ENCODE measurements at places on chromosomes 2 and 18.

DNA sequence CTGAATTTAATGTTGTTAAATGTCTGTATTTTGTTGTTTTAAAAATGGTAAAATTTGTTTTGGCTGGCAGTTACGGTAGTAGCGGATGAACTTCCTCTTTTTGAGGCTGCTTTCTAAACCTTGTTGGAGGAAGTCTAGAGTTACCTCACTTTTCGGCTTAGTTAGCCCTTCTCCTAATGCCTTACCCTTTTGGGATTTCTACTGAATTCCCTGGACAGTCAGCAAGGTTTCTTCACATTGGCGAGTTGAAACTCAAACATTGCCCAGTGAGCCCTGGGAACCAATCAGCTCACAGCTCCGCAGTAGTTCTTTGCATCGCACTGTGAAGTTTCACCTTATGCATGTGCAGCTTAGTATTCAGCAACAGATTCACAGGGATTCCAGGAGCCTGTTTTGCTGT lies 55.2 kb downstream of the TMEM247 start:
- DNase-seq, result no peak

GRCh38 chr2:15673919-15674636 lies 82.4 kb downstream of the DDX1 start:
- DNase-seq, result no peak

DNA sequence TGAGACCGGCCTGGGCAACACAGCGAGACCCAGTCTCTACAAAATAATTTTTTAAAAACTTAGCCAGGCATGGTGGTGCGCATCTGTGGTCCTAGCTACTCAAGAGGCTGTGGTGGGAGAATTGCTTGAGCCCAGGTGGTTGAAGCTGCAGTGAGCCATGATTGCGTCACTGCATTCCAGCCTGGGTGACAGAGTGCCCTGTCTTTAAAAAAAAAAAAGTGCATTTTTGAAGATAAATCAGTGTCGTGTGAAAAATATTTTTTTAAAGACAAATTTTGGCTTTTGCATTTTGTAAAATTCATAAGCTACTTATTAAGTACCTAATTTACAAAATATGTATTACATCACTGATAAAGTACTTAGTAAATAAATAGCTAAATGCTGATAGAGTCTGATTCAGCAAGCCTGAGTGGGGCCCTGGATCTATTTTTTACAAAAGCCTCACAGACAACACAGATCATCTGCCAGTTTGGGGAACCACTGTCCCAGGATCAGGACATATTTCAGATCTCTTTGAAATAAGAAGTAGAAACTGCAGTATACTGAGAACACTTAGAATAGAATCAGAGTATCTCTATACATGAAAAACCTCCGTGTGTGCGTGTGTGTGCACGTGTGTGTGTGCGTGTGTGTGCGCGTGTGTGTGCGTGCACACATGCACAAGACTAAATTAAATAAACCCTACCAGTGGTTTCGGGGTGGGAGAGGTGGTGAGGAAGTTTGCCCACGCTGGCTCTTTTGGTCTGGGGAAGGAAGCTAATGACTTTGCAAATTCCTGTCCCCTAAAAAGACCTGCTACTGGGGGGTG lies 61.6 kb downstream of the AAK1 start:
- DNase-seq, result no peak

- DNase-seq, result no peak
These were observed 64.0 kb upstream of the ST8SIA5 start for GRCh38 chr18:46820863-46821262.

DNA sequence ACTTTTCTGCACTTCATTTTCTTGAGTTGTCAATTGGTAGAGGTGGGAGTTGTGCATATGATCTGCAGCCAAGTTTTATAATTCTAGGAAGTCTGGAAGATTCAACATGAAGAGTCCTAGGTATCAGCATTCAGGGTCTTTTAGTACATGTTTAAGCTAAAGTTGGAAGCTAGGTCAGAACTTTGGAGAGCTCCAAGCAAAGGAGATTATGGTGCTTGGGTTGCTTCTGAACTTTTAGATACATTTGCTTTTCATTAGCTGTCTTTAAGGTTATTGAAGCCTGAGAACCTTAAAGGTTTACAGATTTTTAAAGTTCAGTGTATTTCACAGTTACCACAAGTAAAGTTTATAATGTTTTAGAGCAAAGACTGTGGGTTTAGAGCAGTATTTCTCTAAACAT lies 85.5 kb downstream of the EPC2 start:
- DNase-seq, result no peak

GRCh38 chr2:197786010-197786877 lies 1.1 kb upstream of the BOLL start:
- no peak for DNase-seq

DNA sequence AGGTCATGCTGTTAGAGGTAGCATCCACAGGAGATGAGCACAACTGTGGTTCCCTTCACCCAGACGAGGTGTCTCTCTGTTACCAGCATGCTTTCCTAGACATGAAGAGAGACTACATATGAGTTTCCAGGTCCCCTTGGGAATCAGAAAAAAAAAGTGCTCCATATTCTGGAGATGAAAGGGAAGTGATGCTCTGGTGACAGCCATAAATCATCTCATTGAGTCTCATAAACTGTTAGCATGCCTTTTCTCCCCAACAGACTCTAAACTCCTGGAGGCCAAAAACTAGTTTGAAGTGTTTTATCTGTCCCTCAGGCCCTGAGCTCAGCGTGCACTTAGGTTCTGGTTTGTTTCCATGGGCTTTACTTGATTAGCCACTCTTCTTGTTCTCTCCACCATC lies 124.6 kb upstream of the CREB1 start:
- DNase-seq, result no peak

- DNase-seq, result no peak
These were observed 137.0 kb upstream of the ATP5MC3 start for GRCh38 chr2:175318542-175318941.

GRCh38 chr2:241666627-241667400 lies 19.8 kb downstream of the DTYMK start:
- DNase-seq, result no peak

DNA sequence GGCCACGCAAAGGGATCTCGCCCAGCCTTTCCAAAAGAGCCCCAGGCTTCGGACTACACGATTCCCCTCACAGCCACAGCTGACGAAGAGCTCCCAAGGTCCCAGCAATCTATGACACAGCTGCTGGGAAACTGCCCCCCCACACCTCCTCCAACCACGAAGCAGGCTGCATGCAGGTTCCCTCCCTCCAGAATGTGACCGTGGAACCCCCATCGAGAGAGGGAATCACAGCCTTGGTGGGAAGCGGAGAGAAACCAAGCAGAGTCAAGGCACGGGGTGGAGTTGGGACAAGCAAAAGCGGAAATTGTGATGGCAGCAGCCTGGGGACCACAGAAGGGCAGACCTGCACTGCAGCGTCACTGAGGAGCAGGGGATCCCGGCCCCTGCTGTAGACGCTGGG lies 50.3 kb downstream of the KCNF1 start:
- DNase-seq, result no peak

- no peak for DNase-seq
These were observed 436.0 kb upstream of the CWC22 start for GRCh38 chr2:180442860-180443644.

DNA sequence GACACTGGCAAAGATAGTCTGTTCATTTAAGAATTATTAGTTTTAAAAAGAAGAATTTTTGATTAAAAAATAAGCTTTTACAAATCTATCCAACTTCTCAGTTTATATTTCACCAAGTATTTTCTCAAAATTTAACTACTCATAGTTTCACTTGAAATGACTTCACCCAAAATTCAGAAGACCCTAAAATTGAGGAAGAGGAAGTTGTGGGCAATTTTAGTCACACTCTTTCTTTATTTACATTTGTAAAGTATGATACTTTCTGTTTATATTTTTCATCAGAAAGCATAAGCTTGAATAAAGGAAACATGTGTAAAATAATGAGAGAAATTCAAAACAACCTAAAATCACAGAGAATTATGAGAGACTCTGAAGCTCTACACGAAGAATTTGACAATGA lies 278.8 kb upstream of the MEIS1 start:
- DNase-seq, result no peak

DNA sequence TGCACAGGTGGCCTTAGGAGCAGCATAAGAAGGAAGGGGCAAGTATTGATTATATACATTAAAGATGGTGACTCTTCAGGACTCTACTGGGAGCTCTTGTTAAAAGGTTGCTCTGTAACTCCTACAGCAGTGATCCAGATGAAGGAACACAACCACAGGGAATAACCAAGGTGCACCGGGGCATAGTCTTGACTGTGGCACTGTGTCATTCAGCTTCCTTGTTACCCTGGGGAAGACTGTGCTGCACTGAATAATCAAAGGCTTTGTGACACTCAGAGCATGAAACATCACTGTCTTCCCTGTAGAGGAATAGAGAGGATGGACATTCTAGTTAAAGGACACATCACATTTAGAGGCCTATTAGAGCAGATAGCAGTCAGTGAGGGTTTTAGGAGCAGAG lies 105.3 kb downstream of the UBE2E3 start:
- no peak for DNase-seq

GRCh38 chr2:224982910-224983711 lies 59.2 kb downstream of the DOCK10 start:
- no peak for DNase-seq

- no peak for DNase-seq
These were observed 182.1 kb downstream of the PARD3B start for GRCh38 chr2:204727368-204727767.

All from GM12864 (cell line).